Left renal pelvis (tissue), 4 donors: ENCODE measurements at places on chromosomes 4 and X. TPM values are rescaled to one million over a fixed set of nuclear protein-coding genes. Genes with fewer than 3 reads are reported as not detected.

DNA sequence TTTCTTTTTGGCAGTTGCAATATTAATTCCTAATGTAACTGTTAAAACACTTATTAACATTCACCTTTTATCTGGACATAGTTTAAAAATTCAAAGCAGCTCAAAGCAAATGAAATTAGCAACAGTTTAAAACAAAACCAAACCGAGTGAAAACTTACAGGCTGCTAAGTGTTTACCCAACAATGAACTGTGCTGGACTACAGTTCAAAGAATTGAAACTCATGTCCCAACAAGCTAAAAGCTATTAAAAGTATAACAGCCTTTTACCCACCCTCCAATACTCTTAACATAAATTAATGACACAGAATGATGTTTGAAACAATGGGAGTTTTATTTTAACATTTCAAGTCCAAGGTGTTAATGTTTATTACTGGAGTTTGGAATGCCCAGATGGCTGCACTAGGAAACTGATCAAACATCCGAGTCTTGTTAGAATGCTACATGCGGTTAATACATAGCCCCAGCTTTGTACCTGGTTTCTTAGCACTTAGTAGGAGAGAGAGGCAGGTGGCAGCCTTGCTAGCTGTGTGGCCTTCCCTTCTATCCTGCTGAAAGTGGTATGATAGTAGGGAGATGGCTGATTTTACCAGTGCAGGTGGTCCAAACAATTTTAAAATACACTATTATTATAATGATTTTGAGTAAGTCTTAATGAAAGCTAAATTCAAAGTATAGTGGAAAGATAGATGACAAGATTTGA is 21.1 kb upstream of the FRYL start:
- no peak for DNase-seq

- DNase-seq, result no peak
These were observed 39.5 kb downstream of the PCYT1B start for GRCh38 chrX:24607616-24608015.

The PPP4R3C gene
- not detected for polyA plus RNA-seq

The MAGEE2 gene
- polyA plus RNA-seq, result 0.62 TPM

GRCh38 chr4:125762537-125762936 is 447.8 kb downstream of the FAT4 start:
- DNase-seq, result no peak

- no peak for DNase-seq
These were observed 13.0 kb upstream of the RHOH start for GRCh38 chr4:40183615-40184411.

DNA sequence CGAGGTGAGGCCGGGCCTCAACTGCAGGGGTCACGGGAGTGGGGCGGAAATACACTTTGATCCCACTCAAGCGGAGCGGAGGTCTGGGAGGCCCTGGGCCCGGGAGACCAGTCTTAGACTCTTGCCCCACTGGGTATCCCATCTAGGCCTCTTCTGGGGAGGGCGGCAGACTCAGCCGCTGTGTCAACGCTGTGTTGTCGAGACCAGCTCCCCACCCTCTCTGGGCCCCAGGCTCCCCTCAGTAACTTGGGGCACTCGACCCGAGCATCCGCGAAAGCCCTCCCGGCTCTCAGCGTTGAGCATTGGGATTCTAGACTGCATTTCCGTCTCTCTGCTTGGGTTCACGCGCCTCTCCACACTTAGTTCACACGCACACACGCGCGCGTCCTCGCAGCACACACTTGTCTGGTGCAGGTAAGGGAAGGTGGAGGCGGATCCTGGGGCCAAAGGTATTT is 1.7 kb downstream of the NKX3-2 start:
- DNase-seq, result no peak

DNA sequence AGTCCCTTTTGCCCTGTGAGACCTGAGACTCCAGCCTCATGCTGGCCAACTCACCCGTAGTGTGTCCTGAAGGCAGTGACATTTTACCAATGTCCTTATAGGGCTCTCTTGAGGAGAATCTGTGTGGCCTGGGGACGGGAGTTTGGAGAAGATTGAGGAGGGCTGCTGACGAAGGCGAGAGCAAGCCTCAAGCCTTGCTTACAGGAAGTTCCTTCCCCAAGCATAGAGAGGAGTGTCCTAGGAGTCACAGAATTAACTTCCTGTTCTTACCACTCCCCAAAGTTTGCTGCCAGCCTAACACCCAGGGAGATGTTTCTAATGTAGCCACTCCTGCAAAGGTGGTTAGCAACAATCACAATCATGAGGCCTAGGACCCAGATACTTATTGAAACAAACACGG is at the start of gene NXF3:
Gene NXF3, minus strand, starts transcription at position 202 of the 400 bp plus-strand sequence. Its CDS starts 120 bp downstream, at position 82.
- no peak for DNase-seq

DNA sequence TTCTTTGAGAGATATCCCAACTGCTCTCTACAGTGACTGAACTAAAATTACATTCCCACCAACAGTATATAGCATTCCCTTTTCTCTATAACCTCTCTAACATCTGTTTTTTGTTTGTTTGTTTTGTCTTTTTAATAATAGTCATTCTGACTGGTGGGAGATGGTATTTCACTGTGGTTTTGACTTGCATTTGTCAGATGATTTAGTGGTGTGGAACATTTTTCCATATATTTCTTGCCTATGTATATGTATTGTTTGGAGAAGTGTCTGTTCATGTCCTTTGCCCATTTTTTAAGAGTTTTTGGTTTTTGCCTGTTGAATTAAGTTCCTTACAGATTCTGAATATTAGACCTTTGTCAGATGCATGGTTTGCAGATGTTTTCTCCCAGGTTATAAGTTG is 9.0 kb downstream of the USO1 start:
- DNase-seq, result no peak

The USP26 gene
- not detected for polyA plus RNA-seq

GRCh38 chr4:94536649-94537469 is 85.1 kb downstream of the PDLIM5 start:
- no peak for DNase-seq

DNA sequence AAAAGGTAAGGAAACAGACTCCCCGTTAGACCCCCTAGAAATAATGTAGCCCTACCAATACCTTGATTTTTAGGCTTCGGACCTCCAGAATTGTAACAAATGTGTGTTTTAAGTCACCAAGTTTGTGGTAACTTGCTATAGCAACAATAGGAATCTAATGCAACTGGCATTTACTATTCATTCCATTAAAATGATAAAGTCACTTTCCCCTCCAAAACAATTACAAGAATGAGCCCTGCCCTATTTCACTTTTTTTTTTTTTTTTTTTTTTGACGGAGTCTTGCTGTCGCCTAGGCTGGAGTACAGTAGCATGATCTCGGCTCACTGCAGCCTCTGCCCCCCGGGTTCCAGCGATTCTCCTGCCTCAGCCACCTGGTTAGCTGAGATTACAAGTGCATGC is 3.5 kb upstream of the DDX60L start:
- DNase-seq, result no peak

- DNase-seq, result no peak
These were observed 27.4 kb downstream of the WDFY3 start for GRCh38 chr4:84939113-84939512.

DNA sequence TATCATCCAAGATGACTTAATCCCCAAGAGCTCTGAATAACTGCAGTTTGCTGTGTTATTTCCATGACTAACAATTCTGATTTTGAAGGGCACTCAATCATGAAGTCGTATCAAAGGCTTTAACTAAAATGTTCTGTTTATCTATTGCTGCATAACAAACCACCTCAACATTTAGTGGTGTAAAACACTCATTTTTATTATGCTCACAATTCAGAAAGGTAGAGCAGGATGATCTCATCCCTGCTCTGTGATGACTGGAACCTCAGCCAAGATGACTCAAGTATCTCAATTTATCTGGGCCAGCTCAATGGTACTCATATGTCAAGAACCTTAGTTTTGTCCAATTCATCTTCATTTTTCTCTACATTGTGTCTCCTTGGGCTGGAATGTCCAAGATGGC is 451.1 kb downstream of the PPARGC1A start:
- DNase-seq, result no peak

GRCh38 chrX:132031867-132032266 is 8.8 kb downstream of the STK26 start:
- no peak for DNase-seq

GRCh38 chrX:47273011-47273730 is 40.4 kb downstream of the USP11 start:
- DNase-seq, result no peak

DNA sequence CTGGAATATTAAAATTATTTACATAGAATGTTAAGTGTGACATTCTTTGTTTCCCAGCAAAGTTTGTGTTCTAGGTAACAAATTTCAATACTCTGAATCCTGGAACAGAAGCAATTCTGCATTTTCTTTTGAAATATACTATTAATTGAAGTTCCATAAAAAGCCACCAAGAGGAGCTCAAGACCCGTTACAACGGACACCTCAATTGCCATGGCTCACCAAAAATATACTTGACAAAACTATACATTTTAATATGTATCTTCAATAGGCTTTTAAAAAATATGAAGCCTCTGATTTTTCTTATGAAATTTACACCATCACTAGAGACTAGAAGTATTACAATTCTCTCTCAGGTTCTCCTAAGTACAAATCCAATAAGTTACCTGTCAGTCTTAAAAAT is 111.4 kb downstream of the NYX start:
- no peak for DNase-seq

DNA sequence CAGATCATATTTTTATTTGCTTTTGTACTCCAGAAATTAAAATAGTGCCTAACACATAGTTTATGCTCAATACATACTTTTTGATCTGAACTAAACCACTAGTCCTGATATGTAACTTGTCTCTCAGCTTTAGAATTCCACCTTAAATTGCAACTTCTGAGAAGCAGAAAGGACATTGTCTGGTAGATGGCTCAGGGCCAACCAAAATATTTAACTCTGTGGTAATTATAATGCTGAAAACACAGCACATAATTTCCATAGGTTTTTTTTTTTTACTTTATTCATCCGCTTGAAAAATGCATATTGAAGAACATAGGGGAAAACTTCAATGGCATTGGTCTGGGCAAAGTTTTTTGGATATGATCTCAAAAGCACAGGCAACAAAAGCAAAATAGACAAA is 59.3 kb downstream of the AREG start:
- DNase-seq, result no peak

DNA sequence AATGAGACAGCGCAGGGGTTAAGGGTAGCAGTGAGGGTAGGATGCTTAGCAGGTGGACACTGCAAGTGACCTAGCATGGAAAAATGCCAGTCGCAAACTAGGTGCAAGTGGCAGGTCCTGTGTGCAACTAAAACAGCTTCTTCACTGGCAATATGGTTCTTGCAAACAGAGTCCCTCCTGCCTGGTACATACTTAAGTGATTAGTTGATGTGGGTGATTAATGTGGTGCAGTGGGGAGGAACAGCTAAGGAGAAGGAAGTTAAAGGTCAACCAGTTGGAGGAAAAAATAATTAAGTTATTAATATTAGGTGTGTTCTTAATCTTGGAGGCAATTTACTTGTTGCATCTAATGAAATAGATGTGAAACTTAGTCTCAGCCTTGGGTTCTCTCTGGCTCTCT is 121.6 kb upstream of the IGFBP7 start:
- DNase-seq, result no peak

The SLC6A14 gene
- 0.14 TPM for polyA plus RNA-seq

The ABLIM2 gene
- polyA plus RNA-seq, result 5.7 TPM

The XK gene
- 1.0 TPM for polyA plus RNA-seq

- no peak for DNase-seq
These were observed 13.7 kb downstream of the SCD5 start for GRCh38 chr4:82784681-82785610.

- DNase-seq, result no peak
These were observed 41.6 kb upstream of the EDA2R start for GRCh38 chrX:66680451-66680850.

GRCh38 chrX:2714551-2714950 is 23.5 kb downstream of the CD99 start:
- no peak for DNase-seq

DNA sequence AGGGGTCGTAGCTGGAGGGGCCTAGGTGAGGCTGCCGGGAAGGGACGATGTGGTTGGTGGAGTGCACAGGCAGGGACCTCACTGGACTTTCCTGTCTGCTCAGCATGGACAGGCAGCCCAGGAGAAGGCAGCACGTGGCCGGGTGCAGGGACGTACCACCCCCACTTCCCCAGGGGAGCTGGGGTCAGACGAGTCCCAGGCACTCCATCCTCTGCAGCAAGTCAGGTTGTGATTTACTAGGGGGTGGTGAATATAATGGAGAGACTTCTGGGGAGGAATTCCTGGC is 1.5 kb upstream of the CTBP1 start:
- DNase-seq, result no peak

DNA sequence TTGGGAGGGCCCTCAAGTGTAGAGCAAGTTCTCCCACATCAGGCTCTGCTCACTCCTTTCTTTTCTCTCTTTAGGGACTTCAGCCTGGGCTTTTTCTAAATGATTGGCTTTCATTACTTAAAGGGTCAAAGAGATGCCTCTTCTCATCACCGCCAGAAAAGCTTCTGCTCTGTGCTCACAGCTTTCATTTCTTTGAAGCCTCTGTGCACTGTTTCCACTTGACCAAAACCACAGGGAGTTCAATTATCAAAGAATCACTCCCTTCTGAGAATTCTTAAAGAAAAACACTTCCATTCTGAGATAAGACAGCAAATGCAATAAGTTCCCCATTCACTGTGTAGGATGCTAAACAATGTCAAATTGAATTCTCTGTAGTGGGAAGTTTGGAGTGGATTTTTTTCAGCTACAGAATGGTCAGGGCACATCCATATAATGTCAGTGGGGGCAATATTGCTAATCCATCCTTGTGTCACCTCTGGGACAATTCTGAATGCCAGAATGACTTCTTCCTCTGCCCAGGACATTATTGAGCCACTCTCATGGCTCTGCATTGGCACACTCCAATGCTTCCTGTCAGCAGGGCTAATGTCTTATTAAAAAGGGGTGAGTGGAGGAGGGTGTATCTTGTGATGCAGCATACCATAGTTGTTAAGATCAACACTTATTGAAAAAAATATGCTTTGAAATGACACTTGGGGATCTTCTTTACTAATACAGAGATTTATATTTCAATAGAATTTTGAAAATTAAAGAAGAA is 217.6 kb downstream of the SNCA start:
- DNase-seq, result no peak

- DNase-seq, result no peak
These were observed 1.1 kb upstream of the CUL4B start for GRCh38 chrX:120561634-120562568.

DNA sequence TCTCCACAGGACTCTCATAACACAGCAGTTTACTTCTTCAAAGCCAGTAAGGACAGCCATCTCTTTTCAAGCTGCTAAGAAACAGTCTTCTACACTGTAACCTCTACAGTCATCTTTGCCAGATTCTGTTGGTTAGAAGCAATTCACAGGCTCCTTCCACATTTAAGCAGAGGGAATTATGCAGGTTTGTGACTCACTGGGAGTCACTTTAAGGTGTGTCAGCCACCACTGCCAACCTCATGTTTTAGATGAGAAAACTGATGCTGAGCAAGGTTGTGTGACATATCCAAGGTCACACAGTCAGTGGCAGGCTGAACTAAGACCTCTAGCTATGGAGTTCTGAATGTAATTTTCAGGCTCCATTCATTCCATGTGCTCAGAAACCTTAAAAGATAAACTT is 143.5 kb downstream of the QDPR start:
- no peak for DNase-seq

- no peak for DNase-seq
These were observed 306.7 kb downstream of the GBA3 start for GRCh38 chr4:22999419-22999818.

- DNase-seq, result no peak
These were observed 14.6 kb upstream of the DCAF8L2 start for GRCh38 chrX:27575565-27575964.

The HS3ST1 gene
- 0.40 TPM for polyA plus RNA-seq

GRCh38 chr4:186845137-186845842 is 121.6 kb upstream of the FAT1 start:
- no peak for DNase-seq

The ATP1B4 gene
- not detected for polyA plus RNA-seq
